ENCODE measurements at places on chromosomes 13 and 19. TPM values are rescaled to one million over a fixed set of nuclear protein-coding genes. Genes with fewer than 3 reads are reported as not detected.

GRCh38 chr19:30482956-30483355 is 110.8 kb downstream of the ZNF536 start:
- no peak for DNase-seq
- H3K36me3 ChIP-seq: no peaks in the 10 kb centered on the region
- H3K27ac ChIP-seq: no peak overlapping the region
- no peaks in the 10 kb centered on the region for H3K27me3 ChIP-seq
- no peaks in the 10 kb centered on the region for H3K4me1 ChIP-seq
- H3K4me3 ChIP-seq: no peak overlapping the region

CATSPERD gene
- total RNA-seq: not detected

PLPP2 gene
- not detected for total RNA-seq

DNA sequence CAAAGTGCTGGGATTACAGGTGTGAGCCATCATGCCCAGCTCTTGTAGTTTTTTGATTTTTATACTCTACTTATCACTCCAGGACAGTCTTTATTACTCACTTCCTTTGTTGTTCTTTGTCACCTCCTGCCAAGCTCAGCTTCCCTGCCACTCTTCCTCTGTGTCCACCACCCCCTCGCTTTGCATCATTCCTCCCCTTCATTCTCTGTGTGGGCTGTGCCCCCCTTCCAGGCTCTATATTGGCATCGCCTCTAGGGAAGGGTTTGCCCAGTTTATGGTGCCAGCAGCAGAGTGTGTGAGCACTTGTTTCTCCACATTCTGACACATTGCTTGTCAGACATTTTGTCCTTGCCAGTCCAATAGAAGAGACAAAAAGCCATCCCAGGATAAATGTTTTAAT is 15.1 kb downstream of the ZNF302 start:
- DNase-seq: no peak
- no peak overlapping the region for H3K4me3 ChIP-seq
- no peaks in the 10 kb centered on the region for H3K27me3 ChIP-seq
- no peaks in the 10 kb centered on the region for H3K36me3 ChIP-seq
- H3K27ac ChIP-seq: no peak overlapping the region
- no peaks in the 10 kb centered on the region for H3K4me1 ChIP-seq

GRCh38 chr13:23810685-23811240 is 78.4 kb downstream of the MIPEP start:
- DNase-seq: no peak
- no peaks in the 10 kb centered on the region for H3K27me3 ChIP-seq
- no peak overlapping the region for H3K27ac ChIP-seq
- H3K36me3 ChIP-seq: no peaks in the 10 kb centered on the region

CYP2F1 gene
- not detected for total RNA-seq

DNA sequence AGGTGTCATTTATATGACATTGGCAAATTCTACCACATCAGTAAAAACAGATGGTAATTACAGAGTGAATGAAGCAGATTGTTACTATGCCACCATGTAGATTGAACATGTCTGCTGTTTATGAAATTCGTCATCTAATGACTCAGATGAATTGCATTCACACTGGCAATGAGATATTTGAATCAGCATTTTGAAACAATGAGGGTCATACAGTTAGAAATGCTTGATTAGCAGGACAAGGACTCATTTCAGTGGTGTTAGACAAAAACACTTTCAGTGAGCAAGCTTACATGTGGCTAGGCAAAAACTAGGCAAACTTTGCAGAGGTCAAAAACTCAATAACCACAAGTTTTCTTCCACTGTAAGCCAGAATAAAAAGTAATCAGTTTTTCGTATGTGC is 1165.0 kb downstream of the SLITRK1 start:
- H3K4me1 ChIP-seq: no peaks in the 10 kb centered on the region
- no peaks in the 10 kb centered on the region for H3K36me3 ChIP-seq
- no peak overlapping the region for H3K4me3 ChIP-seq
- H3K27ac ChIP-seq: no peak overlapping the region
- no peak for DNase-seq

DNA sequence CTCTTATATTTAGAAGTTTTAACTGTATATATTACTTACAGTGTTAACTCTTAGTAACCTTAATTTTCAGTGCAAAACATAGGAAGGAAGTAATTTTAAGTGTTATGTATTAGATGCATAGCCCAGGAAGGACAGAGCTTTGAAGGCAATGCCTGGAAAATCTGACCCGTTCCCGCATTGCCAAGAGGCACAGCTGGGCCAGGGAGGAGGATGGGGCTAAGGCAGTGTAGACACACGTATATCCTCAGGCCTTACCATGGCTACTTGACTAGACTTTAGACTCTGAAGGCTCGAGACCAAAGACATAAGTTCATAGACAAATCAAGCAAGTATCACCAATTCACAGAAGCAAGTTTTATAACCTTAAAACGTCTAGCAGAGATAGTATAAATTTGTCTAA is 1944.2 kb downstream of the OLFM4 start:
- no peaks in the 10 kb centered on the region for H3K27me3 ChIP-seq
- DNase-seq: no peak
- no peak overlapping the region for H3K27ac ChIP-seq
- no peak overlapping the region for H3K4me3 ChIP-seq
- no peaks in the 10 kb centered on the region for H3K36me3 ChIP-seq

DNA sequence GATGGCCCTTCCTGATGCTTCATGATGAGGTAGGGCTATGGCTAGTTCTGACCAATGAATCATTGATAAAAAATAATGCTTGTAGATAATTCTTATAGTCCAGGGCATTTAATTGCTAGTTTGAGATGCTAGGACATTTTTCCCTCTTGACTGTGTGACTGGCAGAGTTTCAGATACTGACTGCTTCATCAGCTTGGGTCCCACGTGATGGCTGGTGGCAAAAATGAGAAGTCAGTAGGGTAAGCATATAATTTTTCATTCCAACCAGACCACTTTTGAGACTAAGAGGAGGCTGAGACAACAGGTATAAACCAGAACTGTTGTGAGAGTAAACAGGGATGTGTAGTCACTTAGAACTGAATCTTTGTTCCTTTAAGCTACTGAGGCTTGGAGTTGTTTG is 183.3 kb downstream of the HS6ST3 start:
- no peaks in the 10 kb centered on the region for H3K27me3 ChIP-seq
- H3K4me1 ChIP-seq: no peaks in the 10 kb centered on the region
- H3K27ac ChIP-seq: no peak overlapping the region
- no peak for DNase-seq

- no peaks in the 10 kb centered on the region for H3K4me1 ChIP-seq
- H3K27ac ChIP-seq: no peak overlapping the region
- no peaks in the 10 kb centered on the region for H3K36me3 ChIP-seq
- no peak overlapping the region for H3K4me3 ChIP-seq
- no peaks in the 10 kb centered on the region for H3K27me3 ChIP-seq
Observed at GRCh38 chr13:29028868-29029267, 208.7 kb downstream of the MTUS2 start.

- H3K27ac ChIP-seq: no peak overlapping the region
- no peak overlapping the region for H3K4me3 ChIP-seq
- H3K27me3 ChIP-seq: peaks cover 8% of the 10 kb centered on the region
- H3K4me1 ChIP-seq: peaks cover 43% of the 10 kb centered on the region
Observed at GRCh38 chr13:23749288-23749873, 139.8 kb downstream of the MIPEP start.

- H3K27ac ChIP-seq: peak overlapping the region; percentile 86
- H3K4me3 ChIP-seq: no peak overlapping the region
- H3K36me3 ChIP-seq: no peaks in the 10 kb centered on the region
- H3K27me3 ChIP-seq: no peaks in the 10 kb centered on the region
- DNase-seq: no peak
- peaks cover 40% of the 10 kb centered on the region for H3K4me1 ChIP-seq
Observed at GRCh38 chr19:18046059-18046718, 38.2 kb downstream of the ARRDC2 start.

GRCh38 chr19:49004964-49005614 is 11.4 kb downstream of the RUVBL2 start:
- H3K4me1 ChIP-seq: no peaks in the 10 kb centered on the region
- H3K27ac ChIP-seq: no peak overlapping the region
- H3K27me3 ChIP-seq: no peaks in the 10 kb centered on the region

- peaks cover 5% of the 10 kb centered on the region for H3K4me1 ChIP-seq
- H3K27ac ChIP-seq: no peak overlapping the region
- peak; percentile 38 for DNase-seq
- peaks cover 58% of the 10 kb centered on the region for H3K36me3 ChIP-seq
Observed at GRCh38 chr19:17766543-17767131, 15.4 kb downstream of the FCHO1 start.

- DNase-seq: no peak
- no peaks in the 10 kb centered on the region for H3K27me3 ChIP-seq
- peaks cover 16% of the 10 kb centered on the region for H3K4me1 ChIP-seq
- peaks cover 23% of the 10 kb centered on the region for H3K36me3 ChIP-seq
Observed at GRCh38 chr13:49112782-49113525, 107.2 kb upstream of the MLNR start.

DNA sequence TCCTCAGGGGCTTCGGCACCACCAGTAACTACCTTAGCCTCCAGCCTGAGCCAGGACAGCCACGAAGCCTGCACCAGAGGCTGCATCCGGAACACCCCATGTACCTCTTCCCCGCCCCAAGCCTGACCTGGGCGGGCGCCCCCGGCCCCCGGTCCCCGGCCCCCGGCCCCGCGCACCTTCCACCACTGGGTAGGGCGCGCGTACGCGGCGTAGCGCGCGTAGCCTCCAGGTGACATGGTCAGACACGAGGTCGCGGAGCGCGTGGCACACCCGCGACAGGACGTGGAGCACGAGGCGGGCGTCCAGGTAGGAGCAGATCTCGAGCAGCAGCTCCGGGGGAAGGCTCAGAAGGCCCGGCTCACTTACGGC is 450 bp downstream of the FBXW9 start:
- no peaks in the 10 kb centered on the region for H3K27me3 ChIP-seq
- peaks cover 3% of the 10 kb centered on the region for H3K4me1 ChIP-seq
- H3K4me3 ChIP-seq: peak overlapping the region; percentile 89
- DNase-seq: peak; percentile 30
- peak overlapping the region; percentile 95 for H3K27ac ChIP-seq

GRCh38 chr19:10521461-10522171 is 4.4 kb upstream of the S1PR5 start:
- H3K4me1 ChIP-seq: peaks cover 15% of the 10 kb centered on the region
- no peak for DNase-seq
- H3K36me3 ChIP-seq: no peaks in the 10 kb centered on the region
- peaks cover 31% of the 10 kb centered on the region for H3K27me3 ChIP-seq
- no peak overlapping the region for H3K4me3 ChIP-seq

DNA sequence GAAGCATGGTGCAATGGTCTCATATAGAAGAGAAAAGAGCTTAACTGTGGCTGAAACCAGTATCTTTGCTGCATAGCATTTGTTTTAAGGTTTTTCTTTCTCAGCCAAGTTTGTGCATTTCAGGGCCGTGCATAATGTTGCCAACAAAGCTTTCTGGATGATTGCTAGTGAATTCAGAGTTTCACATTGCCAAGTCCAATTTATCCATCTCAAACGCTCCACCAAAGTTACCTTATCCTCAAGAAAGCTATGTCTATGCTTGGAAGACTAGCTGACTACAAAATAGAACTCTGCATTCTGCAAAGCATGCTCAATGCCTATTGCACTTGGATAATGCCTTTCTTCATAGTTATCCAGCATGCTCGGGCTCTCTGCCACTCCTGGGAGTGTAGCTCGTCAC is 535.8 kb upstream of the SGCG start:
- no peaks in the 10 kb centered on the region for H3K27me3 ChIP-seq
- H3K4me3 ChIP-seq: no peak overlapping the region
- no peaks in the 10 kb centered on the region for H3K36me3 ChIP-seq
- H3K27ac ChIP-seq: no peak overlapping the region
- H3K4me1 ChIP-seq: no peaks in the 10 kb centered on the region

ZNF534 gene
- total RNA-seq: not detected

GRCh38 chr13:84543962-84544361 is 661.7 kb upstream of the SLITRK1 start:
- no peaks in the 10 kb centered on the region for H3K4me1 ChIP-seq
- H3K27me3 ChIP-seq: no peaks in the 10 kb centered on the region
- H3K36me3 ChIP-seq: no peaks in the 10 kb centered on the region
- no peak overlapping the region for H3K27ac ChIP-seq
- no peak overlapping the region for H3K4me3 ChIP-seq
- no peak for DNase-seq

DDX39A gene
- total RNA-seq: 268 TPM

GRCh38 chr13:79932556-79932955 is 408.4 kb downstream of the SPRY2 start:
- H3K27ac ChIP-seq: no peak overlapping the region
- no peaks in the 10 kb centered on the region for H3K4me1 ChIP-seq
- DNase-seq: no peak
- no peaks in the 10 kb centered on the region for H3K27me3 ChIP-seq
- no peaks in the 10 kb centered on the region for H3K36me3 ChIP-seq
